Umbilical cord (tissue), 2 donors: ENCODE measurements at places on chromosomes 16 and 17.
A peak's percentile ranks its signal among the peaks of the same experiment; 100 is the strongest.

- DNase-seq, result no peak
Observed at GRCh38 chr16:85541181-85541580, 71.9 kb upstream of the GSE1 start.

DNA sequence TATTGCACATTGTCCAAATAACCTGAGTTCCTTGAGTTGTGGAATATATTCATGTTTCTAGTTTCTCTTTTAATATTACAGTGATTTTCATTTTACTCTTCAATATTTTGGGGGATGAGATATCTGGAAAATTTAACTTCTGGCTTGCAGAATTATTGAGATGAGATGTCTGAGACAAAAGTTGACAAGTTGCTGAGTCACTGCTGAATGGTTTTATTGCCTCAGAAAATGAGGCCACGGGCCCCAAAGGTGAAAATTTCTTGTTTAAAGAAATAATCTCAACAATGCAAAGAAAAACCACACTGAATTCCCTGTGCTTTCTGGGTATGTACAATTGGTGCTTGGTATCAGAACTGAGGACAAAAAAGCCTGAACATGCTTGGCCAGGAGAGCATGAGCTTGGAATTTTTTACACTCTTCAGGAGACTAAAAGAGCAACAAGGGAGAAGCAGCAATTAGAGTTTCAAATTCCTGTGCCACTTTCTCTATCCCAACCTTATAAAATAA, 129.2 kb upstream of the TOM1L1 start:
- DNase-seq, result no peak

DNA sequence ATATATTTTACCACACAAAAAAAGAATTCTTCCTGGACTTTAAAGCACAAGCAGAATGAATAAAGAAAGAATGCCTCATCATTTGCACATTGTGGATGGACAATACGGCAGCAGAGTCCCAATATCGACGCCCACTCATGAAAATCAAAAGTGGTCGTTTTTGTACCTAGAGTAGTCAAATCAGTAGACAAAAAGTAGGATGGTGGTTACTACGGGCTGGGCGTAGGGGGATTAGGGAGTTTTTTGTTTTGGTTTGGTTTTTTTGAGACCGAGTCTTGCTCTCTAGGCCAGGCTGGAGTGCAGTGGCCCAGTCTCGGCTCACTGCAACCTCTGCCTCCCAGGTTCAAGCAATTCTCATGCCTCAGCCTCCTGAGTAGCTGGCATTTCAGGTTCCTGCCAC, 8.6 kb upstream of the CENPV start:
- no peak for DNase-seq

GRCh38 chr17:81365148-81365600, 30.1 kb upstream of the BAHCC1 start:
- peak; percentile 66 for DNase-seq

DNA sequence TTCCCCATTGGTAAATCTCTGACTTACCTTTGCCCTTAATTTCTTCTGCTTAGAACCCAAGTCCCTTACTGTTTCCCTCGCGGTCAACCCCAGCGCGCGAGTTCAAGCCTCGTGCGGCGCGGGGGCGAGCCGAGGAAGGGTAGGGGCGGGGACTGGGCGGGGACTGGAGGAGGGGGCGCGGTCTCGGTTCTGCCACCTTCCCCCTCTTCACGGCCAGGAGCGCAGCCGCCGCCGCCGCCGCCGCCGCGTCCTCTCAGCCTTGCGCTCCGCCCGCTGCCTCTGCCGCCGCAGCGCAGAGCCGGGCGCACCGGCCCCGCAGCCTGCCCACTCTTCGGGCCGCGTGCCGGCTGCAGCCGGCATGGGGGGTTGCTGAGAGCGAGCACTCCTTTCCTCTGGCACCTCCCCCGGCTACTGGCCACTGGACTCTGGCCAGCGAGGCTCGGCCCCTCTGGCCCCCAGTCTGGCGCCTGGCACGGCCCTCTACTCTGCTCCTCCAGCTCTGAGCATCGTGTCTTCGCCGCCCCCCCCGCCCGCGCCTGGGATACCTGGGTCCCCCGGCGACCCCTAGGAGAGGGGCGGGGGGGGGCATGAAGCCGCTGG, at the start of gene RAPGEFL1:
TSS of gene RAPGEFL1 (plus strand) at position 196 of the 600 bp plus-strand sequence. CDS start at position 588, 392 bp downstream.
- DNase-seq, result peak; percentile 72

DNA sequence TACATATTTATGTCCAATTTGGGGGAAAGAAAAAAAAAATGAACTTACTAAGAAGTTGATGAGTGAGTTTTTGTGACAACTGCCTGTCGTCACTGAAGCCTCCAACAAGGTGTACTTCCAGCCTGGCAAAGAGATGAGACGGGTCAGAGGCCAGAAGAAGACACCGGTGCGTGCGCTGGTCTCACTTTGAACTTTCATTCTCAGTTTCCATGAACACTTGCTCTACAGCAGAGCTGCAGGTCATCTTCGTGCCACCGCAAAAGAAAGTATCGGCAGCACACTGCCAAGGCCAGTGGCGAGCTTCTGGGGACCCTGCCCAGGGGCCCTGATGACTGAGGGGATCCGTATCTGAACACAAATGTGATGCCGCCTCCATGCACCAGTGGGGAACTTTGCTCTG, 11.6 kb downstream of the NTAN1 start:
- no peak for DNase-seq

GRCh38 chr16:11819798-11820197, 22.7 kb upstream of the ZC3H7A start:
- DNase-seq, result no peak

DNA sequence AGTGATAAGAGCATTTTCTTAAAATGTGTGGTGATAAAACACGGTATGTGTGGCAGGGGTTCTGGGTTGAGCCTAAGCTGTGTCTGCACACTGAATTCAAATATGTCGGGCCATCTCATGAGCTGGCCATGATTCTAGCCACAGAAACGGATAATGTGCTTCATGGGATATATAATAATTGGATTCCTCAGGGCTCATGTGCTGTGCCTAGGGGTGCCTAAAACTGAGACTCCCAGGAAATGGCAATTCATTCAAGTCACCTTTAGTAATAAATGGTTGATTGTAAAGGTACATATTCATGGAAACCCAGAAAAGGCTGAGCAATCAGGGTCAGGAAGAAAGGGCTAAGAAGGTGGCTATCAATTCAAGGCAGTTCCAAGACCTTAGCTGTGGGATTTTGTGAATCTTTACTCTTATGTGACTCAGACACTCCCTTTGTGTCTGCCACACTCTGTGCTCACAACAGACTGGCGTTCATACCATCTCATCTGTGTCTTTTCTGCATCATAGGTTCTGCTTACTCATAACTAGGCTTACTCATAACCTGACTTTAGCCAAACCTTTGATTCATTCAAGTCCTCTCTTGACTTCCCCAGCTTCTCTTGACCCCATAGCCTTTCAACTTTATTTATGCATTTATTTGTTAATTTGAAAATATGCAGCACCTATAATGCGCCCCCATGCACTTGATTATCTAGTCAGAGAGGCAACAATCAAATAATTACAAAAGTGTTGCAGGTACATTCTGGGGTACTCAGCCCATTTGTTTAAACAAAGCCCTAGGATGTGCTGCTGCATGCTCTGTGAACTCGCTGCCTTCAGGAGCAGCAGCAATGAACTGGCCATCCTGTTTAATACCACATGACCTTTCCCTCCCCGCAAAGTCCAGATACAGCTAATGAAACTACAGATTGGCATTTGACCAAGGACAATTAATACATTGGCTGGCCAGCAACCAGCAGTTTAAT, 28.4 kb upstream of the MED13 start:
- peak; percentile 4 for DNase-seq

DNA sequence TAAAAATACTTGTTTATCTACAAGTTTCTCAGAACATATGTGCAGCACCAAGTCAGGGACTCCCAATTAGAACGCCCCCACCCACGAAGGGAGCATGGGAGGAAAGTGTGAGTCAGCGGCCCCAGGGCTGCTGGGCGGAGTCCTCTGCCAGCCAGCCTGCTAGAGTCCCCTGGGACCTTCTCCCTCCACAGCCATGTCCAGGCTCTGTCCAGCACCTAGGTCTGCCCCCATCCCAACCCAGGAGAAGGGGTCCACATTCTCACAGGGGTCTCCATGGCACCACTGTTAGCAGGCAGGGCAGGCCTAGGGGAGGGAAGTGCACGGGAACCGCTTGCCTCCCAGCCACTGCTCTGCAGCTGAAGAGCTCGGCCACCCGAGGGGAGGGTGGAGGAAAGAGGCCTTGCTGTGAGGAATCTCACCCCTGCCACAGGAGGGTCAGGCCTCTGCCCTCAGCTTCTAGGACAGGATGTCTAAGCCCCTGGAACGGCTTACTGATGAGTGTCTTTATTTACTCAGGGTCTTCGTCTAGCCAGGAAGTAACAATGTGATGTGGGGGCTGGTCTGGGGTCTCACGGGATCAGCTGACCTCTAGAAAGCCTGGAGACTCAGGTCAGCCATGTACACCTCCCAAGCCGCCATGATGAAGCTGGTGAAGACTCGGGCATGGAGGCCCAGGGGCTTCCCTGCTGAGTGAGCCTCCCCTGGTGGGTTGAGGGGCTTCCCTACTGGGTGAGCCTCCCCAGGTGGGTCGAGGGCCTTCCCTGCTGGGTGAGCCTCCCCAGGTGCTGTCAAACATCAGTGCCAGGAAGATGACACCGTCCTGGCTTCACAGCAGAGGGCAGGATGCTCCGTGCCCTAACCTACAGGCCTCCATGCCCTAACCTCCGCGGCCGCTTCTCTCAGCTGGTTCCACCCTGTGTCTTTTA, 190.3 kb downstream of the RBFOX3 start:
- DNase-seq, result no peak
